ENCODE measurements at places on chromosomes 4 and X. TPM values are rescaled to one million over a fixed set of nuclear protein-coding genes. Genes with fewer than 3 reads are reported as not detected.
A peak's percentile ranks its signal among the peaks of the same experiment; 100 is the strongest.

ZFP92 gene
- total RNA-seq, result 1.2 TPM

- no peaks in the 10 kb centered on the region for H3K36me3 ChIP-seq
- H3K4me3 ChIP-seq, result no peak overlapping the region
- no peak for DNase-seq
- no peak overlapping the region for H3K27ac ChIP-seq
- peaks cover 30% of the 10 kb centered on the region for H3K4me1 ChIP-seq
- H3K27me3 ChIP-seq, result no peaks in the 10 kb centered on the region
These were observed 12.5 kb downstream of the IRF2 start for GRCh38 chr4:184461711-184462441.

CFP gene
- 18.9 TPM for total RNA-seq

DNA sequence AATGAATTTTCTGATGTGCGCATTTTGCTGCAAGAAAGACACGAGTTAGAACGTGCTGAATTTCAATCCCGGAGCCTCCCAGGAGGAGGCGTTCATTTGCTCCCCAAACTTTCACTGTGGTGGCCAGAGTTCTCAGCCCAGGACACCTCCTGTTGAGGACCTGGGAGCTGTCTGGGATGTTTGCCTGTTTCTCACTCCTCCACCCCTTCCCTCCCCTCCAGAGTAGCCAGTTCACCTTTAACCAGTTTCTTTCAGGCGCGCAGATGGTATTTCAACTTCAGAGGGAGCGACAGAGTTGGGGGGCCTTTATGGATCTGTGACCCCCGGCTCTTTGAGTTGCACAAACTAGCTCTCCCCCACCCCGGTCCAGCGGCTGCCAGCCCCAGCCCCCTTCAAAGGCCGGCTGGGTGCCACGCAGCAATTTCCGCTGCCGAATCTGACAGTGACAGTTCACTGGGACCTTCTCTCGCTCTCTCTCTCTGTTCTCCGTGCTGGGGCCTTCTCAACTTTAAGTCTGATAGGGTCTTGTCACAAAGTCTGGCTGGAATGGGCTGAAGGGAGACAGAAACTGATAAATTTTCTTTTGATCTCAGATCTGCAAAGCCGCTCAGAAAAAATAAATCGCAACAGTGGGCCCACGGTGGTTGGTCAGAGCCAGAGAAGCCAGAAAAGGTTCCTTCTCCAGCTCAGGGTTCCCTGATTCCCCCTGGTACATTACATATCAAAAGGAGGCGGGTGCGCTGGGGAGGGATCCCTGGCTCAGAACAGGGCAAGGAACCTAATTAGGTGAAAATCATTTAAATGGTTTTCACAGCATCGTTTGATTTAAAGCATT is 100.0 kb upstream of the STX18 start:
- no peak overlapping the region for H3K4me3 ChIP-seq
- H3K4me1 ChIP-seq, result no peaks in the 10 kb centered on the region
- DNase-seq, result no peak
- no peak overlapping the region for H3K27ac ChIP-seq
- no peaks in the 10 kb centered on the region for H3K27me3 ChIP-seq

DNA sequence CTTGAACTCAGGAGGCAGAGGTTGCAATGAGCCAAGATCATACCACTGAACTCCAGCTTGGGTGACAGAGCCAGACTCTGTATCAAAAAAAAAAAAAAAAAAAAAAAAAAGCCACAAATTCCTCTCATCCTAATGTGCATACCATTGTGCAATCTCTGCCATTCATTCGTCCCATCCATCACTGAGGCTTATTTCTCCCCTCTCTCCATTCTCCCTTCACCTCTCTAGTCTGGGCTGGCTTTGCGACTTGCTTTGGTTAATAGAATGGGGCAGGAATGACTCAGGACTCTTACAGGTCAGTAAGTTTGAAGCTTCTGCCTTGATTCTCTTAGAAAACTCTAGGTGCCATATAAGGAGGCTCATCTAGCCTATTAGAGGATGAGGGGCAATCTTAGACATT is 60.3 kb upstream of the DDX3X start:
- H3K27ac ChIP-seq, result no peak overlapping the region
- H3K36me3 ChIP-seq, result no peaks in the 10 kb centered on the region
- no peak overlapping the region for H3K4me3 ChIP-seq
- H3K4me1 ChIP-seq, result peaks cover 5% of the 10 kb centered on the region
- no peak for DNase-seq
- no peaks in the 10 kb centered on the region for H3K27me3 ChIP-seq

DNA sequence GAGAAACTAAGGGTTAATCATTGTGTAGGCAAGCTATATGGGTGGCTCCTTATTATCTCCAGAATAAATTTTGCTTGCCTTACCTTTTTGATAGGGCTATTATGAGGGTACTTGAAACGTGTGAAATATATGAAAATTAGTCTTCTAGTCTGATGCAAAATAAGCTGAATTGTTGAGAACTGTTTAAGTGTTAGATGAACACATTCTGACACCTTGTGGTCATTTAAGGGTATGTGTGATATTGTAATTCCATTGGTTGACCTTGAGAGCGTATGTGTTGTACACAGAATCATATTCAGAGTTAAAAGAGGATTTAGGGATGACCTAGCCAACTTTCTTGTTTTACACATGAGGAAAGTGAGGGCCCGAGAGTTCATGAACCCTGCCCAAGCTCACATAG is 44.6 kb upstream of the LINC00632 start:
- H3K4me1 ChIP-seq, result no peaks in the 10 kb centered on the region
- H3K4me3 ChIP-seq, result no peak overlapping the region

- no peaks in the 10 kb centered on the region for H3K4me1 ChIP-seq
- H3K27ac ChIP-seq, result no peak overlapping the region
- no peaks in the 10 kb centered on the region for H3K36me3 ChIP-seq
These were observed 175.0 kb upstream of the UGT8 start for GRCh38 chr4:114423582-114423981.

GRCh38 chr4:116702949-116703348 is 382.4 kb downstream of the TRAM1L1 start:
- H3K27me3 ChIP-seq, result no peaks in the 10 kb centered on the region
- no peak overlapping the region for H3K4me3 ChIP-seq
- no peaks in the 10 kb centered on the region for H3K4me1 ChIP-seq
- no peaks in the 10 kb centered on the region for H3K36me3 ChIP-seq
- no peak overlapping the region for H3K27ac ChIP-seq

GRCh38 chr4:102687373-102687981 is 73.3 kb downstream of the MANBA start:
- DNase-seq, result no peak
- H3K27ac ChIP-seq, result peak overlapping the region; percentile 32
- H3K4me3 ChIP-seq, result no peak overlapping the region
- H3K36me3 ChIP-seq, result peaks cover 5% of the 10 kb centered on the region
- H3K27me3 ChIP-seq, result no peaks in the 10 kb centered on the region

Measured in thoracic aorta (tissue), 2 donors.